ENCODE measurements at places on chromosomes 4 and X. TPM values are rescaled to one million over a fixed set of nuclear protein-coding genes. Genes with fewer than 3 reads are reported as not detected.

The CDKL2 gene
- not detected for total RNA-seq

The TMEM156 gene
- not detected for total RNA-seq

The FAM47A gene
- not detected for total RNA-seq

- DNase-seq = no peak
Measured at GRCh38 chr4:88756149-88756548, 58.5 kb upstream of the NAP1L5 start.

GRCh38 chr4:184444953-184445309, 29.4 kb downstream of the IRF2 start:
- no peak for DNase-seq

Data from ascending aorta (tissue), 2 donors.